Dorsolateral prefrontal cortex (tissue), 122 donors: ENCODE measurements at places on chromosomes 4 and X.
A peak's percentile ranks its signal among the peaks of the same experiment; 100 is the strongest.

DNA sequence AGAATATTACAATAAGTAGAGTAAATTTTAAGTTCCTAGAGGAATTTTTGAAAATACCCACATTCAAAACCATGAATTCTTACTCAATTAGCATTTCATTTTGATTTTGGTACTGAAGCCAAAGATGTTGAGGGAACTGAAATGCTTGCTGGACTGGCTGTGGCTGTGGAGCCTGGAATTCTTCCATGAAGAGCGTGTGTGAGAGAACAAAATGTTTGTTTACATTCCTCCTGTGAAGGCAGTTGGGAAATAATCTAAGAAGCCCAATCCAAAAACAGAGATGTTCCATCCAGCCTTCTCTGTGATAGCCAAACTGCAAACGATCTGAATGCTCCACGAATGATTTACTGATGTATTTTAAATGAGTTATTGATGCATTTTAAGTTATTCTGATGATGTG, 3.8 kb upstream of the ADH1B start:
- DNase-seq: no peak

- DNase-seq: no peak
These were observed 18.6 kb upstream of the SEPSECS start for GRCh38 chr4:25178838-25179261.

DNA sequence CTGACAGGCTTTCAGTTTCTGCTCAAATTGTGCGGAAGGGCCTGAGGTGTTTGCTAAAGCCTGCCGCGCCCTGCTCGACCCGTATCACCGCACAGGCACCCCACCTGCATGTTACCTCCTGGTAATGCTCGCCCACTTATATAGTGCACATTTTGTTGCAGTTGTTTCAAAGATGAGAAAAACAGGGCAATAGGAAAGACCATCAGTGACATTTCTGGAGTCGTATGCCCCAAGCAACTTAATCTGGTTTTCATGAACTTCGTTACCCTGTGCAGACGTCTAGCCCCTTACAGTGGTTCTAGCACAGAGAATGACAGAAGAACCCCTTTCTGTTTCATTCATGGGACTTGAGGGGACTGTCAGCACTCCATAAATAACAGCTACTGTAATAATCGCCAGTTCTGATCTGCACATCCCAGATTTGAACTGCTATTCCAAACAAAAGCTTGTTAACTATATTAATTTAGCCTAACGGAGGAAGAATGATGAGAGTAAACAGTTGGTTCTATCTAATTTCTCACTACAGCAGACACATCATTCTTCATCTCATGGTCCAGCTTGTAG, 940 bp upstream of the DCTD start:
- no peak for DNase-seq

DNA sequence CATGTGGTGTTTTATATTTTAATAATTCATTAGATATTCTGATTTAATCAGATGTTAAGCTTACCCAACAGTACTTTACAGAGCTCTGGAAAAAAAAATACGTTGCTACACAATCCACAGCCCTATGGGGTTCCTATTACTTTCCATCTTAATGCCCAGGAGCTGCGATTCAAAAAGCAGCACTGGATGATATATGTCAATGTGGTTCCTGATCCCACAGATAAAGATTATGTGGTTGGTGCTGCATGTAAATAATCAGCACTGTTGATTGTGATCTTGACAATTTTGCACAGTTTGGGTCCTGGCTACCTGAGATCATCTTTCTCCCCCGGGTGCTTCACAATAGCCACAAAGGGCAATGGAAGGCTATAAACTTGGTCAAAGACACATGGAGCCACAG, 72.7 kb upstream of the DCLK2 start:
- DNase-seq: no peak

GRCh38 chr4:186191200-186192065, at the start of gene CYP4V2:
Gene CYP4V2 (plus strand): TSS chr4:186191567. CDS start chr4:186191824, 257 bp downstream.
- DNase-seq: peak; percentile 66

GRCh38 chr4:40564815-40565483, 64.7 kb downstream of the RBM47 start:
- DNase-seq: no peak

DNA sequence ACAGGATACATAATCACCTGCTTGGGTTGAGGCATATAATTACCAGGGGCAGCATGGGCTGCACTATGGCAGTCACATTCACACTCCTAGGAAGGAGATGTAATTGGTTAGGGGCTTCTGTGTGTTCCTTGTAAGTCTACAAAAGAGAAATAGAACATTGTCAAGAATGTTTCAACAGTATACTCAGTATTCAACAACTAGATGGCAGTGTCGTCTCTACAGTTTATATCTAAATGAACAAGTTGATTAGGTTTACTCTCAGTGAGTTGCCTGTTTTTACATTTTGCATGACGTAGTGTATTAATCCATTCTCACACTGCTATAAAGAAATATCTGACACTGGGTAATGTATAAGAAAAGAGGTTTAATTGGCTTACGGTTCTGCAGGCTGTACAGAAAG, 50.5 kb upstream of the RAB33B start:
- DNase-seq: no peak

GRCh38 chr4:1907848-1908525, 36.8 kb downstream of the NSD2 start:
- no peak for DNase-seq

DNA sequence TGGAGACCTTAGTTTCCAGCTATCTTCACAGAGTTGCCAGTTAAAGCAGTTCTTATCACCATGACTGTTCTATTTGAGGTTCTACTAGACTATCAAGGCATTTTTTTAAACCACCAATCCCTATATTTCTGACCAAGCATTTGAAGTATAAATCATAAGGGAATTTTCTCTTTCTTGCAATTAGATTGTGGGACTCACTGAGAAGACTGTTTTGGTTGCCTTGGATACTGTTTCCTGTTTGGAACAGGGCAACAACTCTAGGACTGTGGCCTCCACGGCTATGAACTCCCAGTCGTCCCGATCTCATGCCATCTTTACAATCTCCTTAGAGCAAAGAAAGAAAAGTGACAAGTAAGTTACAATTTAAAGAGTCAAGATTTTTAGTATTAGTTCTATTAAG, 11.8 kb downstream of the KIF4A start:
- no peak for DNase-seq

DNA sequence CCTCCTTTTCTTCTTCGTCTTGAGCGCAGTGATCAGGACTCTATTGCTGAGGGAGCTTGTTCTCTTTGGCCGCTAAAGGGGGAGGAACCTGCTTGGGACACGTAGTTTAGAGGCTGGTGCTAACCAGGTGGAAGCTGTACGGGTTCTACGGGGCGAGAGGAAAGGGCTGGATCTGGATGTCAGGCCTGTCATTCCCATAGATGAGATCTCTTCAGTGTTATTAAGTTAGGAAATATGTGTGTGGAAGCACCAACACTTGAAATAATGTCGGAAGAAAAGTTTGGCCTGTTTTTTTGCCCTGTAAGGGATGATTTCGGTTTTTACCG, 643 bp downstream of the SRP72 start:
- no peak for DNase-seq
